ENCODE measurements at places on chromosomes 12 and 14.

DNA sequence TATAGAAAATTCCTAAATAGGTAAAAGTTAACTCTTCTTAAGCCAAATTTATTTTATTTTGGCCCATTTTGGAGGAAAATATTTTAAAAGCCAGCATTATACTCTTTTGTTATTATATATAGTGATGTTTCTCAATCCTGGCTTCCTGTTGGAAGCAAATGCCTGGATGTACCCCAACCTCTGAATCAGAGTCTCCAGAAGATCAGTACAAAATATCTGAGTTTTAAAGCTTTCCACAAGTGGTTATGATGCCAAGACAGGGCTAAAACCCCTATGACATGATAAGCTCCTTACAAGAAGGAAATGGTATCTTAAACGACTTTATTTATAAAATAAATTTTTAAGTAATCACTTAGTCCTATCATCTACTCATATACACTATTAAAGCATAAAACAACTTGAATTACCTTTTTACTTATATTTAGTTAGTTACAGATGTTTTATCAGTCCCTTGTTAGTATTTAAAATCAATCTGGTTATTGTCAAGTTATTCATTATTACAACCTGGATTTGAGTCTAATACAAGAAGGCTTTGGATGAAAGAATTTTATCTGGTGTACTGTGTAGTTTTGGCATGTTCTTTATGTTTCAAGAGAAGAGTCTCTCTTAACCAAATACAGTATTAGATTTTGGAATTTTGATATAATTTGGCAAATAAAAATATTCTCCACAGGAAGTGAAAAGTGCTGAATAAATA is 238.1 kb downstream of the SLC2A13 start:
- no peak for DNase-seq

- DNase-seq = no peak
Measured at GRCh38 chr12:70484464-70484863, 118.4 kb downstream of the KCNMB4 start.

DNA sequence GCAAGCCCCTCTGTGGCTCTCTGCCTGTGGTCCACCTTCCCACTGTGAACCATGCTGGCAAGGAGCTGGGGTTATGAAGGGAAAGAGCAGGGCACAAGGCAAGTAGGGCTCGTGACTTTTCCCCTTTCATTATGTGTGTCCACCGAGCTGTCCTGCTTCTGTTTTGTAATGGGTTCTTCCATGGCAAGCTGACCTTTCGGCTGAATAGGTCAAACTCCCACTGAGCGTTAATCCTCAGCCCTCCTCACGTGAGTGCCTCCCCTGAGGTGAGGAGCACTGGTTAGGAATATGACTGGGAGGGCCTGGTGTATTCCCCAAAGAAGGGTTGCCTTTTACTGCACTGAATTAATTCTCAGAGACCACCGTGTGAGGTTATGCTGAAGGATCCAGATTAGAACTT is 424.3 kb downstream of the NPAS3 start:
- DNase-seq = no peak

- no peak for DNase-seq
Measured at GRCh38 chr12:58920961-58921861, 907 bp upstream of the LRIG3 start.

- no peak for DNase-seq
Measured at GRCh38 chr14:105377555-105378182, 20.7 kb upstream of the TEX22 start.

GRCh38 chr12:94175763-94176668 is 27.6 kb downstream of the PLXNC1 start:
- no peak for DNase-seq

DNA sequence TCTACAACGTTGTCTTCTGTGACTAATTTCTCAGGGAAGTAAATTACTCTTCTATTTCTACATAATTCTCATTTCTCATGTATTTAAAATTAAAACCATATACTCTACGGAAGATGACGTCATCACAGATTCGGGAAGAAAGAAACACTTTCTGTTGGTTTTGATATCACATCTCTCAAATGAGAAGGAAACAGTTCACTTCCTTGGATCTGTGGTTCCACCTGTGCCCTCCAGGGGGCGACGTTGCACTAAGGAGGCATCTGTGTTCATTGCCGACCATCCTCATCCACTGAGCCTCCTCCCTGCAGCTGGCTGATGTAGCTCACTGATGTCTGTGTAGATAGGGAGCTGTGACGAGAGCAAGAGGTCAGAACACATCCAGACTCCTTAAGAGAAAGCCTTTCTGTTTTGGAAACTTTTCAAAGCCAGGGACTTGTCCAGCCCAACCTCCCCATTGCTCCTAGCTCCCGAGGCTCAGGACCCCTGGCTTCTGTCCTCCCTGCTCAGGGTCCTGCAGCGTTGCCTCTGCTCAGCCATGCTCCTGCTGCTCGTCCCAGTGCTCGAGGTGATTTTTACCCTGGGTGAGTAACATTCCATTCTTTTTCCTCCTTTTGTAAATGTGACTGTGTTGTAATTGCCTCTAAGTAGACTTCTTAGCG is 172.7 kb upstream of the OR4E1 start:
- no peak for DNase-seq

DNA sequence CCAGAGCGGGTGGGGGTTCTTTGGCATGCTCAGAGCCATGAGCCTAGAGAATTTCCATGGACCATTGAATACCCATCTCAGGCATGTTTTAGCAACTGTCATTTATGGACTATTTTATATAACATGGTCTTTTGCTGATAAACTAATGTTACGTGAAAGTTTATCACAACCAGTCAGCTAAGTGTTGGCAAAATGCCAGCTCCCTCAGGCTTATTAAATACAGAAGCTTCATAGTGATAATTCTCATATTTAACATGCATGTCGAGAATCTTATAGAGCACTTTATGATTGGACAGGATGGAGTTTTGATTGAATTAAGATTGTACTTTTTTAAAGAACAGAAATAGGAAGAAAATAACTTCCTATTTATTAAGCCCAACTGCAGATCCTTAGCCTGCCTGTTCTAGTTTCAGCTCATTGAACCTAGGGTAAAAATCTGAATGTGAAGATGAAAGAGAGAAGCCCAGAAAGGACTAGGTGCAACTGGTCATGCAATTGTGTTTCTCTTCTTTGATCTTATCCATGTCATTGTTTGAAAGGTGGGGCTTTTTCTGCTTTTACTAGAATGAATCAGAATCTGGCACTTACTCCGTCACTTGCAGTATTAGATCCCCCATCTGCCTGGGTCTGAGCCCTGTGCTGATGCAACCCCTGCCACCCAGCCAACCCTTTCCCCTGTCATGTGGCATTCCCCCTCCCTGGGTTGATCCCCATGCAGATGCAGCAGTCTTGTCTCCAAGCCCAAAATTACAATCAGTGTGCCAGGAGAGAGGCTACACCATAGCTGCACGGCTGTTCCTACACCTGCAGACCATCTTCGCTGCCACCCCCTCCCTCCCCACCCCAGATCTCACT is 134.6 kb upstream of the EVL start:
- no peak for DNase-seq

DNA sequence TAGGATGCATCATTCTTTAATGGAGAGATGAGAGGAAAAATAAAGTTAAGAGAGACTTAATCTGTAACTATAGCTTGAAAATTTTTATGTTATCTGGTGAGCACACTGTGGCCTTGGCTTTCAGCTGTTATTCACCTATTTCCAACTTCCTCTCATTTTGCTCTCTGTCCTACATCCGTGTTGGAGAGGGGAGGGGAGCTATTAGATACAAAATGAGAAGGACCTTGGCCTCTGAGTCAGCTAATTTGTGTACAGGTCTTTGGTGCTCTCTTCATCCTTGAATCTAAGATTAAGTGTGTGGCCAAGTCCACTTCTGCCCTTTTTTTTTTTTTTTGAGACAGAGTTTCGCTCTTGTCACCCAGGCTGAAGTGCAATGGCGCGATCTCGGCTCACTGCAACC is 887 bp upstream of the APOBEC1 start:
- no peak for DNase-seq

GRCh38 chr12:31408763-31409162 is 82.8 kb upstream of the SINHCAF start:
- no peak for DNase-seq

- DNase-seq = no peak
Measured at GRCh38 chr12:4217091-4217490, 56.5 kb upstream of the CCND2 start.

GRCh38 chr12:57429473-57430111 is 1.3 kb downstream of the R3HDM2 start:
- DNase-seq = no peak

GRCh38 chr14:99473458-99473857 is 7.2 kb downstream of the SETD3 start:
- DNase-seq = no peak

DNA sequence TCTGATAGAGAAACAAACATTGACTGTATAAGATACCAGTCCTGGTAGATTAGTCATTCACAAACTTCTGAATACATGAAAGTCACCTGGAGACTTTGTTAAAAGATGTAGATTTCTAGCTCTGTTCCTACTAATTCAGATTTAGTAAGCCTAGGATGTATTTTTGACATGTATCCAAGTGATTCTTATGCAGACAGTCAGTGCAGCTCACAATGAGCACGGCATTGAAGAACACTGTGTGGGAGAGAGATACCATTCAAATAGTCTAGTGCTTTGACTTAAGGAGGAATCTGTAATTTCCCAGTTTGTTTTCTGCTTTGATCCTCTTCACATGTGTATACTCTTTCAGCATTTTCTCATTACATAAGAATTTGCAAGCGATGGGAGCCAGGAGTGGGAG is 68.7 kb upstream of the STXBP6 start:
- no peak for DNase-seq

DNA sequence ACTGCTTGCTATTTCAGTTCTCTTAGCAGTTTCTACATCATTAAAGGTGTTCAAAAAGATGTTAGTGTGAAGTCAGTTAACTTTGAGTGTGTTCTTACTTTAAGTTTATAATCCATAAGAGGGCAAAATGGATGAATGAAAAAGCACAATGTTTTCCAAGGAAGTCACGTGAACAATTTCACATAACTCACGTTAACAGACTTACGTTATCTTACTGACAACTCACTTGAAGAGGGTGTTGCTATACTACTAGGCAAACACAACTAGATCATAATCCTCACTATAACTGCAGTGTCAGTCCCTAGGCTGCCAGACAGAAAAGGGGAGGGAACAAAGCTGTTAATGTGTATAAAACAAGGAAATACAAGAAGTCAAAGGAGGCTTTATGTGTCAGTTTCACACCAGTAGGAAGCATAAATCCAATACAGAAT is 6.4 kb downstream of the SLC2A13 start:
- DNase-seq = no peak

- DNase-seq = no peak
Measured at GRCh38 chr14:52882824-52883223, 68.0 kb downstream of the FERMT2 start.

DNA sequence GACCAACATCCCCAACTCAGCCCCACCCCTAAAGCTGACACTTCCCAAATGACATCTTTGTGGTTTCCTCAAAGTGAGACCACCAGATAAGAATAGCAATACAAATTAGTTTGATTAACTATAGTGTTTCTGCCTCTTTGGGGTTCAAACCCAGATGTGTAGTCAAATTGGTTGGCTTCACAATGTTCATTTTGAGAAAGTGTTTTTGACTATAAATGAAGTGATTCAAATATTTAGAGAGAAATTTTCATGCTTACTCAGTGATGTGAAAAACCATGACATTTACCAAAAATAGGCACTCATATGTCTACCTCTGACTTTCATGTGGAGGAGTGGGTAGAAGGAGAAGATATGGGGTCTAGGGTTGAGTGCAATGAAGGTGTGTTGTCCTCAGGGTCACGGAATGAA is 218.4 kb downstream of the BCAT1 start:
- DNase-seq = no peak

Measured in left forelimb (tissue), 1 donor.